ENCODE measurements at places on chromosomes 3 and 15.

DNA sequence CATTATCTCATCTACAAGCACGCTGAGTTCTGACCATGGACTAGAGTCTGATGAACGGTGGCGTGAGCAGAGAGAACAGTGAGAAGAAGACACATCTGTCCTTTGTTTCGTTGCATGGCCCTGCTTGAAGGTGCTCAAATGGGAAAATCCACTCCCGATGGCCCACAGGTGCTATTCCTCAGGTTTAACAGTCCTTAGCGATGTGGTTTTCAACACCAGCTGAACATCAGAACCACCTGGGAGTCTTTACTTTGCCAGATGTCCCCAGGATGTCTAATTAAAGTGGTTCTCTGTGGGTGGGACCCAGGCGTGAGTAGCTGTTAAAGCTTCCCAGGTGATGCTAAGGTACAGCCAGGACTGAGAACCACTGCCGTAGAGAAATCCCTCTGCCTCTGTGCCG lies 13.0 kb downstream of the ADAMTS17 start:
- DNase-seq = no peak

- no peak for DNase-seq
These were observed 135.4 kb downstream of the SNRPN start for GRCh38 chr15:25090073-25090733.

- no peak for DNase-seq
These were observed 21.3 kb downstream of the RAB6B start for GRCh38 chr3:133874344-133874743.

GRCh38 chr3:119305286-119305685 lies 11.1 kb downstream of the ARHGAP31 start:
- DNase-seq = no peak

DNA sequence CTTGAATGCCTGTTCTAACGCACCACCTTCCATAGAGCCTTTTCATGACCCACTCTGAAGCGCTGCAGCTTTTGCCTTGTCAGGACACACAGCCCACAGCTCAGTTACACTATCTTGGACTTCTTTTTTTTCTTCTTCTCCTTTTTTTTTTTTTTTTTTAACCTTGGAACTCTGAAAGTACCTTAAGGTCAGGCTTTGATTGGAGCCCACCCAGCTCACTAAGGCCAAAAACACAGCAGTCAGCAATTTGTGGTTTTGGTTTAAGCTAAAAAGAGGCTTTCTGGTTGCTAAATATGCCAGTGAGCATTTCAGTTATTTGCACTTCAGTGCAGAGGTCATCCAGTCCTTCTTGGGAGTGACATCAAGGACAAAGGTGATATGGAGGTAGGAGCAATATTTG lies 1.7 kb downstream of the SLC25A20 start:
- peak; percentile 67 for DNase-seq

GRCh38 chr15:101206176-101206591 lies 45.7 kb downstream of the CHSY1 start:
- no peak for DNase-seq

- no peak for DNase-seq
These were observed 3.1 kb upstream of the CPNE9 start for GRCh38 chr3:9700536-9700935.
